Activated B cell treated with CpG ODN at 0.5 μM for 24 hours (primary cell): ENCODE measurements at places on chromosomes 7 and 10. TPM values are rescaled to one million over a fixed set of nuclear protein-coding genes. Genes with fewer than 3 reads are reported as not detected.
A peak's percentile ranks its signal among the peaks of the same experiment; 100 is the strongest.

DNA sequence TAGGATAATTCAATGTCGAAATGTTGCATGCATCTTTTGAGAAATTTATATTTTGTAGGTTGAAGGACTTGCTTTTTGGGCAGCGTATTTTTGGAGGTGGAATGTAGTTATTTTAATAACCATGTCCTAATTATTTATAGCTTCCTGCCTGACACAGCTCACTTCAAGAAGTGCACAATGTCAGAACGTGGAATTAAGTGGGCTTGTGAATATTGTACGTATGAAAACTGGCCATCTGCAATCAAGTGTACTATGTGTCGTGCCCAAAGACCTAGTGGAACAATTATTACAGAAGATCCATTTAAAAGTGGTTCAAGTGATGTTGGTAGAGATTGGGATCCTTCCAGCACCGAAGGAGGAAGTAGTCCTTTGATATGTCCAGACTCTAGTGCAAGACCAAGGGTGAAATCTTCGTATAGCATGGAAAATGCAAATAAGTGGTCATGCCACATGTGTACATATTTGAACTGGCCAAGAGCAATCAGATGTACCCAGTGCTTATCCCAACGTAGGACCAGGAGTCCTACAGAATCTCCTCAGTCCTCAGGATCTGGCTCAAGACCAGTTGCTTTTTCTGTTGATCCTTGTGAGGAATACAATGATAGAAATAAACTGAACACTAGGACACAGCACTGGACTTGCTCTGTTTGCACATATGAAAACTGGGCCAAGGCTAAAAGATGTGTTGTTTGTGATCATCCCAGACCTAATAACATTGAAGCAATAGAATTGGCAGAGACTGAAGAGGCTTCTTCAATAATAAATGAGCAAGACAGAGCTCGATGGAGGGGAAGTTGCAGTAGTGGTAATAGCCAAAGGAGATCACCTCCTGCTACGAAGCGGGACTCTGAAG lies 620 bp downstream of the ZRANB1 start:
- DNase-seq, result no peak

GRCh38 chr7:123401295-123401694 lies 133.1 kb downstream of the IQUB start:
- DNase-seq, result no peak

PRSS2 gene
- not detected in 2 replicates for total RNA-seq

STAG3 gene
- 41.3 and 42.4 TPM in 2 replicates for total RNA-seq

DNA sequence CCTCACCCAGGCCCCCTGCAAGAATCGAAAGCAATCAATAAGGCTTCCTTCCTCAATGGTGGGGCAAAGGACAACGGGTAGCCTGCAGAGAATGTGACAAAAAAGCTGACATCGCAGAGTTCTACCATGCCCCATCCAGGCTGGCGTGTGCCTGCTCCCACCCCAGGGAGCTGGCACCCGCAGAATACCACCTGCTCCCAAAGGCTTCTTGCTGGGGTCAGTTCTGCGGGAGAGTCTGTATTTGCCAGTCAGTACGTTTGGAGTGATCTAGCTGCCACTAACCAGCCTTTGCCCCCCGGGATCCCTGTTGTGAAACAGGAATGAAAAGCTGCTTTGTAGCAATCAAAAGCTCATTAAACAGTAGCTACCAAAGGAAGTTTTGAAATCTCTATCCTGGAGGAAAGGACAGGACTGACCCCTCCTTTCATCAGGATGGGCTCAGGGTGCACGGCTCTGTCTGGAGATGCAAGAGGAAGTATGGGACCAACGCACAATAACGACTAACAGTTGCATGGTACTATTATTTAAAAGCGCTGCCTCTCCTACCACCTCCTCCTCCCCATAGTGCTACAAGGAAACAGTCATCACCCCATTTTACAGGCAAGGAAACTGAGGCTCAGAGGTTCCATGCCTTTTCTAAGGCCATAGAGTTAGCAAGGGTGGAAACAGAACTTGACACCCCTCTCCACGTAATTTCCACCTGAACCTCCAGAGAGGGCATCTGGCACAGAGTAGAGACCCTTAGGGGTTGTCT lies 67.0 kb downstream of the FGFR2 start:
- DNase-seq, result no peak

DNA sequence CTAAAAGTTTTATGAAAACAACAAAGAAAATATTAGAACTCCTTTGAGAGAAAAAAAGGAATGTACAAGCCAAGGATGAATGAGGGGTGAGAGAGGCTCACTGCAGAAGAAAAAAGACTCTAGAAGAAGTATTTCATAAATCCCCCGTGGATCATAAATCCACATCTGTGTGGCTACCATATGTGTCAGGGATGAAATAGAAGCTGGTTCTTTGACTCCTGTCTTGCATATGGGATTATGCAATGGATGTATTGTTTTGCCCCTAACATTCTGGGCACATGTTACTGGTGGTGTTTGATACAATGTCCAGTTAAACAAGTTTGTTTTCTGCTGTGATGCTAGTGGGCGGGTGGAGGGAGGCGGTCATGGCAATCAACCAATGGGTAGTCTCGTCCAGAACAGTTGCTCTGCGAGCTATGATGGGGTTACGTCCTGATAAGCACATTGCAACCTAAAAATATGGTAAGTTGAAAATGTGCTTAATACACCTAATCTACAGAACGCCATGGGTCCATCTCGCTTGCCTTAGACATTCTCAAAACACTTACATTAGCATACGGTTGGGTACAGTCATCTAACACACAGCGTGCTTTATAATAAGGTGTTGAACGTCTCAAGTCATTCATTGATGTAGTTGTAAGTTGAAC lies 34.1 kb upstream of the PITRM1 start:
- DNase-seq, result no peak

- DNase-seq, result no peak
These were observed 119.4 kb downstream of the COL28A1 start for GRCh38 chr7:7416031-7416858.

- DNase-seq, result no peak
These were observed 758.9 kb downstream of the GRM8 start for GRCh38 chr7:126493801-126494200.

CABCOCO1 gene
- not detected in 2 replicates for total RNA-seq

MNX1 gene
- not detected in 2 replicates for total RNA-seq

GRCh38 chr7:128398016-128398840 lies 11.6 kb downstream of the IMPDH1 start:
- DNase-seq, result peak; percentile 42

ZKSCAN1 gene
- 59.0 and 70.6 TPM in 2 replicates for total RNA-seq

DNA sequence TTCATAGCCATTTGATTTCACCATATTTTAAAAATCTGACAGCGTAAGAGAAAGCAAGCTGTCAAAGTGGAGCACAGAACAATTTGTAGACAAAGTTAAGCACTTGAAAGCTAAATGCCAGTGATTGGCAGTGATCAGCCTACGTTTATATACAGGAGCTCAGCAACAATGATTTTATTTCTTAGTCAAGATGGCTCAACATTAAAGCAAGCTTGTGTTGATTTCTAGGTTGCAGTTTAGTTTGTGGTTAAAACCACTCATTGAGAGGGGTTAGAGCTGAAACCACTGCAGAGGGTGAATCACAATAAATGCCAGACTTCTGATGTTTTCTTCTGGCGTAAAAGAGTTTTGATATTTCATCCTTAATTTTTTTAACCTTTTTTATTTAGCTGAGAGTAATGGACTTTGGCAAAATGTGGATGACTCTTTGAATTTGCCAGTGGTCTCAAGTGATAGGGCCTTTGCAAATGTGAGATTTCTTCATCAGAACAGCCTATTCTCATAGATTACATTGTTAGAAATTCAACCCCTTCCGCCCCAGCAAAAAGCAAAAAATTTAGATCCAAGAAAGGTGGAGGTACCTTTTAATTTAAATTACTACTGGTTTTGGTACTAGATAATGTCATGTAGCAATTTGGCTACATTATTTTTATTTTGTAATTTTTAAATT lies 73.8 kb downstream of the SHOC2 start:
- no peak for DNase-seq
